ENCODE measurements at places on chromosomes 12 and 14.

GRCh38 chr12:49967042-49967776, 5.5 kb downstream of the AQP5 start:
- H3K36me3 ChIP-seq = no peaks in the 10 kb centered on the region
- H3K27ac ChIP-seq = no peak overlapping the region

- DNase-seq = no peak
- H3K4me1 ChIP-seq = no peaks in the 10 kb centered on the region
- H3K27me3 ChIP-seq = peaks cover 24% of the 10 kb centered on the region
- no peak overlapping the region for H3K27ac ChIP-seq
Observed at GRCh38 chr12:108321688-108322087, 17.4 kb downstream of the CMKLR1 start.

DNA sequence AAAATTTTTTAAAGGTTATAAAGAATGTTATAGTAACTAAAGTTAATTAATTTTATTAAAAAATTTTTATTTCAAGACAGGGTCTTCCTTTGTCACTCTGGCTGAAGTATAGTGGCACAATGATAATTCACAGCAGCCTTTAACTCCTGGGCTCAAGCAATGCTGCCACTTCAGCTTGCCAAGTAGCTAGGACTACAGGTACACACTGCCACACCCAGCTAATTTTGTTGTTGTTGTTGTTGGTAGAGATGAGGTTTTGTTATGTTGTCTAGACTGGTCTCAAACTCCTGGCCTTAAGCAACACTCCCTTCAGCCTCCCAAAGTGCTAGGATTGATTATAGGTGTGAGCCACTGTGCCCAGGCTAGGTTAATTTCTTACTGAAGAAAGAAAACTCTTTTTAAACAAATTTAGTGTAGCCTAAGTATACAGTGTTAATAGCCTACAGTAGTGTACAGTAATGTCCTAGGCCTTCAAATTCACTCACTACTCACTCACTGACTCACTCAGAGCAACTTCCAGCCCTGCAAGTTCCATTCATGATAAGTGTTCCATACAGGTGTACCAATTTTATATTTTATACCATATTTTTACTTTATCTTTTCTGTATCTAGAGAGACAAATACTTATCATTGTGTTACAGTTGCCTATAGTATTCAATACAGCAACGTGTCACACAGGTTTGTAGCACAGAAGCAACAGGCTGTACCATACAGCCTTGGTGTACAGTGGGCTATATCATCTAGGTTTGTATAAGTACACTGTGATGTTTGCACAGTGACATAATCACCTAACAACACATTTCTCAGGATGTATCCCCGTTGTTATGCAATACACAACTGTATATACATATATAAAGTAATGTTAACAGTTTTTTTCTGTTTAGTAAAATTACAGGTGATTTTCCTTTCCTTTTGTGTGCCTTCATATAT, 24.7 kb upstream of the DNAAF2 start:
- no peaks in the 10 kb centered on the region for H3K36me3 ChIP-seq
- H3K27ac ChIP-seq = no peak overlapping the region
- DNase-seq = no peak
- H3K27me3 ChIP-seq = no peaks in the 10 kb centered on the region
- no peak overlapping the region for H3K4me3 ChIP-seq
- no peaks in the 10 kb centered on the region for H3K4me1 ChIP-seq

- H3K36me3 ChIP-seq = peaks cover 7% of the 10 kb centered on the region
- H3K27ac ChIP-seq = no peak overlapping the region
- H3K27me3 ChIP-seq = no peaks in the 10 kb centered on the region
- DNase-seq = no peak
- no peak overlapping the region for H3K4me3 ChIP-seq
Observed at GRCh38 chr12:124952295-124952694, 36.6 kb downstream of the DHX37 start.

DNA sequence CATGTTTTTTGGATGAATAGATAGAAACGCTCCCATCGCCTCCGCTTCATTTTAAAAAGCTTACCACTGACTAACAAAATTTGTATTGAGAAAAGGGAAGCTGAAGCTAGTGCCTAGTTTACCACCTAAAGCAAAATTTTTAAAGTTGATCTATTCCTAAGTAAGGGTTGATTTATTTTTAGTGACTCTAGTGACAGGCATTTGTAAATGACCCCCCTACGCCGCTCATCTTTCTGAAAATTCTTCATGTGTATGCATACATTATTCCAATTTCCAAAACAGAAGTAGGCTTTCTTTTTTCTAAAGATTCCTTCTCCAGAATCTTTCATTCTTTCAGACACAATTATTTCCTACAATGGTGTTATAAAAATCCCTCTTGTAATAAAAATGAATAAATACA, 5.4 kb downstream of the HMGA2 start:
- no peak overlapping the region for H3K4me3 ChIP-seq
- H3K27me3 ChIP-seq = no peaks in the 10 kb centered on the region
- H3K36me3 ChIP-seq = peaks cover 18% of the 10 kb centered on the region
- peaks cover 33% of the 10 kb centered on the region for H3K4me1 ChIP-seq

DNA sequence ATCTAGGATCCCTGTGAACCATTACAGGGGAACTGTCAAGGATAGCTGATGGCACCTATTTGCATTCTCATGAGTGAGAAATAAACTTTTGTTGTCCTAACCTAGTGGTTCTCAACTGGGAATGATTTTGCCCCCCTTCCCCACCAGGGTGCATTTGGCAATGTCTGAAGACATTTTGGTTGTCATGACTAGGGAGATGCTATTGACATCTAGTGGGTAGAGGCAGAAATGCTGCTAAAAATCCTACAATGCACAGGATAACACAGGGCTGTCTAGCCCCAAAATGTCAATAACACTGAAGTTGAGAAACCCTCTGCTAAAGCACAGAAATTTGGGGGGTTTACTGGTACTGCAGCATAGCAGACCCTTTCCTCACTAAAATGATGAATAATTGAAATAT, 140.9 kb upstream of the SRRM4 start:
- H3K4me3 ChIP-seq = no peak overlapping the region
- H3K27me3 ChIP-seq = peaks cover 10% of the 10 kb centered on the region
- no peak for DNase-seq
- peaks cover 13% of the 10 kb centered on the region for H3K4me1 ChIP-seq
- H3K36me3 ChIP-seq = no peaks in the 10 kb centered on the region

DNA sequence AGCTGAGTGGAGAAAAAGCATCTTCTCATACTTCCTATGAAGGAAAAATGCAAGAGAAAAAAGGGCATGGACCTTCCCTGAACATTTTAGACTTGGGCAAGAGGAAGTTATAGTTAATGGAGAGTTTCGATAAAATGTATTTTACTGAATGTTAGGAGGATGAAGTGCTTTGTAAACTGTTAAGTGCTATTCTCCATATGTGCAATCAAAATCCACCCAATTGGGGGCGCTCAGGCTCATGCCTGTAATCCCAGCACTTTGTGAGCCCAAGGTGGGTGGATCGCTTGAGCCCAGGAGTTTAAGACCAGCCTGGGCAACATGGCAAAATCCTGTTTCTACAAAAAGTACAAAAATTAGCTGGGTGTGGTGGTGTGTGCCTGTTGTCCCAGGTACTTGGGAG, 1.9 kb upstream of the CNPY2 start:
- H3K27ac ChIP-seq = no peak overlapping the region
- H3K4me1 ChIP-seq = peaks cover 9% of the 10 kb centered on the region
- H3K36me3 ChIP-seq = peaks cover 2% of the 10 kb centered on the region
- DNase-seq = no peak
- no peaks in the 10 kb centered on the region for H3K27me3 ChIP-seq

DNA sequence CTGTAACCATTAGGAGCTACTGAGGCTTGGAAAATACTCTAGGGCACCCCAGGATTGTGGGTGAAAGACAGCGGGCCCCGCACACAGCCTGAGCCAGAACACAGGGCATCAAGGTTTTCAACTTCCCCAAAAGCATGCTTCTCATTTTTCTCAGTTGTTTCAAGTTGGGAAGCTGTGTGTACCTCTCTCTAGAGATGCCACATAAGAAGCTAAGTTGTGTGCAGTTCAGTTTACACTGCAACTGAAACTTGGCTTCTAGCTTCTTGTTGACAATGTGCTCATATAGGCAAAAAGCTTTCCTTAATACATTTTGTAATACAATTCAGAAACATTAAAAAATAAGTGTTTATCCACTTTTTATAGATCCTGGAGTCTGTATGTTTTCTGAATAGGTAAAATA, 88.1 kb upstream of the PTPRR start:
- no peak overlapping the region for H3K4me3 ChIP-seq
- H3K27ac ChIP-seq = no peak overlapping the region
- no peaks in the 10 kb centered on the region for H3K4me1 ChIP-seq
- no peak for DNase-seq
- no peaks in the 10 kb centered on the region for H3K36me3 ChIP-seq

GRCh38 chr12:47165934-47166333, 86.2 kb upstream of the AMIGO2 start:
- H3K27me3 ChIP-seq = no peaks in the 10 kb centered on the region
- H3K4me3 ChIP-seq = no peak overlapping the region
- DNase-seq = no peak
- H3K4me1 ChIP-seq = peaks cover 37% of the 10 kb centered on the region
- peaks cover 3% of the 10 kb centered on the region for H3K36me3 ChIP-seq
- H3K27ac ChIP-seq = peak overlapping the region; percentile 85

DNA sequence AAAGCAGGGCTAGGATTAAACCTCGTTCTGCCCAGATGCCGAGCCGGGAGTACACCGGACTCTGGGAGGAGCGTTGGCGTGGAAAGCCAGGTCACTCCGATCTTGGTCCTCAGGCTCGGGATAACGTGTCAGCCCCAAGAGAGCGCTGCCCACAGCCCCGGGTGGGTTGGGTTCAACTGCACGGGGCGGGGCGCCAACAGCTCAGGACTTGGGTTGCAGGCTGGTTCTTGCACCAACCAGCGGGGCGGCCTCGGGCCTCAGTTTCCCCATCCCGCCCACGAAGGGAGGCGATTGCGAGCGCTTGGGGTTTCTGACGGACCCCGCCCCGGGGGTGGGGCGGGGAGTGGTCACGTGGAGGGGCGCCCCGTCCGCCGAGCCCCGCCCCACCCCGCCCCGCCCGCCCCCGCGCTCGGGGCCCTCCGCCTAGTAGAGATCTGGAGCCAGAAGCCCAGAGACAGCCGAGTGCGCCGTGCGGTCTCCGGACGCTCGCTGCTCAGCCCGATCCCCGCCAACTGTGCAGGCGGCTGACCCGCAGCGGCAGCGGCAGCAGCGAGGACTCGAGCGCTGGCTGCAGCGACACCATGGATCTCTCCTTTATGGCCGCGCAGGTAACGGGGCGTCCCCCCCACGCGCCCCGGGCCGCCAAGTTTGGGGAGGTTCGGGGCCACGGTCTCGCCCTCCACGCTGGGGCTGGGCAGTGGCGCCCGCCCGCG, at the start of gene C14orf132:
Gene C14orf132 (plus strand): TSS at position 443 of the 713 bp plus-strand sequence. CDS start 139 bp downstream, at position 582.
- H3K4me1 ChIP-seq = peaks cover 7% of the 10 kb centered on the region
- H3K27me3 ChIP-seq = peaks cover 28% of the 10 kb centered on the region
- H3K4me3 ChIP-seq = peak within 1 kb of the TSS; percentile 90
- peak within 1 kb of the TSS; percentile 96 for H3K27ac ChIP-seq
- H3K36me3 ChIP-seq = peaks cover 2% of the 10 kb centered on the region
- peak; percentile 54 for DNase-seq

- H3K27ac ChIP-seq = no peak overlapping the region
- peaks cover 5% of the 10 kb centered on the region for H3K4me1 ChIP-seq
- no peak overlapping the region for H3K4me3 ChIP-seq
- no peaks in the 10 kb centered on the region for H3K27me3 ChIP-seq
Observed at GRCh38 chr12:87320724-87321123, 708.5 kb downstream of the C12orf50 start.

- peak overlapping the region; percentile 99 for H3K27ac ChIP-seq
- peak overlapping the region; percentile 83 for H3K4me3 ChIP-seq
- H3K36me3 ChIP-seq = peaks cover 14% of the 10 kb centered on the region
- no peak for DNase-seq
- H3K27me3 ChIP-seq = no peaks in the 10 kb centered on the region
Observed at GRCh38 chr12:69330475-69331473, 17.4 kb upstream of the LYZ start.

DNA sequence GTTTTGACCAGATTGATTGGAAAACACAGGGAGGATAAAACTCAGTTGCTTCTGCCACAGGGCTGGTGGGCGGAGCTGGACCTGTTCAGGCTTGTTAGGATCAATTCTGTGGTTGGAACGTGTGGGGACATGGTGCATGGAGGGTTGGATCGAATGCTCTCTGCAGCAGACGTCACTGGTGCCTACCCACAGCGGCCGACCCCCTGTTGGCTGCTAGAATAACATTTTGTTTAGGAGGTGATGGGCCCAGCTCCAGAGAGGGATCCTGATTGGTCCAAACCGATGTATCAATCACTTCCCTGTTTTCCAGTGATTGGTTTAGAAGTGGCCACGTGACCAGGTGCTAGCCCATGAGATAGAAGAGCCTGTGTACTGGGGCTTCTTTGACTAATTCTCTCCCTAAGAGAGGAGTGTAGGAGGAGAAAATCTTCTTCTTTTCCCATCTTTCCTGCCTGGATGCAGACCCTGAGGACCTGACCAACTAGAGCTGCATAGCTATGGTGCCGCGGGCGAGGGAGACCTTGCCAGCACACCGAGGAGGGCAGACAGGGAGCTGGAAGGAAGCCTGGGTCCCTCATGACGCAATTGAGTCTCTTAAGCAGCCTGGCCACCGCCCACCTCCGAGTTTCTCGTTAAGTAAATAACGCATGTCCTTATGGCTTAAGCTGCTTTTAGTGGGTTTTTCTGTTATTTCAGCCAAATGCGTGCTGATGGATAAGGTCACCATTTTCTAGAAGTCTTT, 163.5 kb downstream of the AACS start:
- peaks cover 16% of the 10 kb centered on the region for H3K27me3 ChIP-seq
- H3K36me3 ChIP-seq = no peaks in the 10 kb centered on the region
- H3K27ac ChIP-seq = no peak overlapping the region
- no peak overlapping the region for H3K4me3 ChIP-seq
- H3K4me1 ChIP-seq = no peaks in the 10 kb centered on the region

GRCh38 chr14:91415794-91416743, 1.6 kb downstream of the CCDC88C start:
- H3K36me3 ChIP-seq = peaks cover 4% of the 10 kb centered on the region
- H3K4me1 ChIP-seq = peaks cover 45% of the 10 kb centered on the region
- peak overlapping the region; percentile 95 for H3K4me3 ChIP-seq
- H3K27ac ChIP-seq = peak overlapping the region; percentile 72
- no peak for DNase-seq

DNA sequence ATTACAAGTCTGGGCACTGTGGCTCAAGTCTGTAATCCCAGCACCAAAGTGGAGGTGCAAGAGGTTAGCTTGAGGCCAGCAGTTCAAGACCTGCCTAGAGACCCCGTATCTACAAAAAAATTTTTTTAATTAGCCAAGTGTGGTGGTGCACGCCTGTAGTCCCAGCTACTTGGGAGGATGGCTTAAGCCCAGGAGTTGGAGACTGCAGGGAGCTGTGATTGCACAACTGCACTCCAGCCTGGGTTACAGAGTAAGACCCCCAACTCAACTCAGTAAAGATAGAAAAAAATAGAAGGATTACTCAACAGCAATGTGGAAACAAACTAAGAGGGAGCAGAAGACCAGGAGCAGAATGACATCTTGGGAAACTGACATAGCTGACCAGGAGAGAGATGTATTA, 13.3 kb downstream of the SBNO1 start:
- peaks cover 13% of the 10 kb centered on the region for H3K36me3 ChIP-seq
- no peaks in the 10 kb centered on the region for H3K27me3 ChIP-seq
- H3K27ac ChIP-seq = peak overlapping the region; percentile 15
- no peak overlapping the region for H3K4me3 ChIP-seq
- H3K4me1 ChIP-seq = peaks cover 6% of the 10 kb centered on the region
- DNase-seq = no peak

DNA sequence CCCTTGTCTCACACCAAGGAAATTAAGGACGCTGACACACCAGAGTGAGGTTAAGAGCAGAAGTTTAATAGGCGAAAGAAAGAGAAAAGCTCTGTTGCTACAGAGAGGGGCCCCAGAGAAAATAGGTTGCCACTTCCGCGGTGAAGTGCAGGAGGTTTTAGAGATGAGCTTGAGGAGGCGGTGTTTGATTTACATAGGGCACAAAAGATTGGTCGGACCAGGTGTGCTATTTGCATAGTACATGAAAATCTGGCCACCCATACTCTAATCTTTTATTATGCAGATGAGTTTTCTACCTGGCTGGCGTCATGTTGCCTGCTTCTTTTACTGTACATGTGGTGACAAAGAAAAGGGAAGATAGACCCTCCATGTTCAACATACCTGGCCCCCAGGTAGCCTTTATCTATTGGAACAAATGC, 23.3 kb upstream of the MYF6 start:
- peaks cover 3% of the 10 kb centered on the region for H3K4me1 ChIP-seq
- H3K27ac ChIP-seq = peak overlapping the region; percentile 38
